Glutamatergic neuron (in vitro differentiated cells): ENCODE measurements at places on chromosomes 7 and 10. TPM values are rescaled to one million over a fixed set of nuclear protein-coding genes. Genes with fewer than 3 reads are reported as not detected.

CHST12 gene
- total RNA-seq: 27.3 TPM

DLX6 gene
- not detected for total RNA-seq

SLC16A12 gene
- not detected for total RNA-seq

CISD1 gene
- 29.3 TPM for total RNA-seq

- no peak for DNase-seq
Measured at GRCh38 chr7:71364551-71364950, 232.6 kb downstream of the GALNT17 start.

GRCh38 chr7:84422790-84423189 lies 228.2 kb upstream of the SEMA3A start:
- no peak for DNase-seq

GRCh38 chr7:47153058-47153457 lies 428.9 kb downstream of the TNS3 start:
- no peak for DNase-seq

DNA sequence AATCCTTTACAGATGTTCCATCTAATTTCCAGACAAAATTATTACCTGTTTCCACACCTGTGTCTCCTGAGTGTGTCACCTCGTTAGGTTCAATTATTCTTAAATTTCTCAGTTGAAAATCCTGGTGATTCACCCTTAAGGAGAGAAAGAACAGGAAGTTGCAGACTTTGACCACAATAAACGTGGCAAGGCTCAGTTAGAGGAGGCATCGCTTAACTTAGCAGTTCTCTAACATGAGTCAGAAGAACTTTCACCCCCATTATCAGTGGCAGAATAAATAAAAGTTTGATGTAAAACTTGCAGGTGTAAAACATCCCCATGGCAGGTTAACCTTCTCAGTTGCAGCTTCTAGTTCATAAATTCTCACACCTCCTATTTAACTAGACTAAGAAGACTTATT lies 8.3 kb downstream of the XPNPEP1 start:
- DNase-seq: no peak

GRCh38 chr10:132272231-132272971 lies 35.3 kb downstream of the STK32C start:
- no peak for DNase-seq

DNA sequence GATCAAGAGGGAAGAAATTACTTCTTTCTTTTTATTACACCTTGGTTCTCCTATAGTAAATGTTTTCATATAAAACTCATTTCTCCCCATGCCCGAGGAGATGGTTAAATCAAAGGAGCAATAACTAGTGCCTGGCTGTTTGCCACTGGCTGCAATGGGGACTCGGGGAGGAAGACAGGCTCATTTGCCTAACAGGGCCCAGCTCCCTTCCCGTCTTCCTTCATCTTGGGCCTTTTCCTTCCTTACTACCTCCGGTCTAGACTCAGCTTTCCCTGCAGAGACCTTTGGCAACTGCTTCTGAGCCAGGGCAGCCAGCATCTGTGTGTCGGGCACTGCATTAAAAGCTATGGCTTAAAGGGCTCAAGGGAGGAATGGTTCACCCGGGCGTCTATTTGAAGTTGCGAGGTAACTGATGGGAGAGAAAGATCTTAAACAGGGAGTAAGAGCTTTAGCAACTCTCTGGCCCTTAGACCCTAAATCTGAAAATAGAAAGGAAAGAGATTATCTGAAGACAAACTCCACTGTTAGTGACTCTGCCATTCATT lies 63.5 kb downstream of the CALD1 start:
- no peak for DNase-seq
